ENCODE measurements at places on chromosomes 6 and 20.

DNA sequence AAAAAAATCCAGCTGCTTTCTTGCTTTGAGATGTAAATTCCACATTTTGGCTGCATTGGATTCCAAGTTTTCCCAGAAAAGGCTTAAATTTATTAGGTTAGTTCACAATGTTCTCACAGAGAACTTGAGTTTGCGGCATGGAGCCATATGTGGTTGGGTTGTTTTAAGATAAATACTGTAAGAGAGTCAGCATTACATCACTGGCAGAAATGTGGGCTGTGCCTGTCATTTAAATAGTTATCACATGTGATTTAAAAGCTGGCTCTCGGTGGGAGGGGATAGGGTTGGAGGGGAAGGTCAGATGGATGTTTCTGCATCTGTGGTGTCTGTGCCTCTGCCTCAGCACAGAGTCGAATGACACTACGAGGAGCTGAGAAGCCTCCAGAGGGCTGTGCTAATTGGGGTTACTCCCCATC, 73.8 kb upstream of the SCP2D1 start:
- no peak for DNase-seq

- no peak for DNase-seq
Observed at GRCh38 chr6:166361077-166361429, 18.7 kb upstream of the SFT2D1 start.

DNA sequence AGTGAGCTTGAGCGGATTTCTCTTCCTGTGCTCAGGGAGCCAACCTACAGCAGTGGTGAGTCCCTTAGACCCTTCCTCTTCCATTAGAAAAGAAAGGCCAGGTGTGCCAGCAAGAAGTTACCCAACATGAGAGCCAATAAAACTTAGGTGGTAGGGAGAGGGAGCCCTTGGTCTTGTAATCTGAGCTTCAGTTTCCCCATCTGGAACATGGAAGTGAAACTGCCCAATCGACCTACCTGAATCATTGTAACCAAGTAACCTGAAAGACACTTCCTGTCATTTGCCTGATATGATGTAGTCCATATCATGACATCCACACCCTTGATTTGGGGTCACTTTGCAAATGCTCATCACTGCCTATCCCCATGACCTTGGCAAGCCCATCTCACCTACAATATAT, 66.4 kb downstream of the MDGA1 start:
- no peak for DNase-seq

DNA sequence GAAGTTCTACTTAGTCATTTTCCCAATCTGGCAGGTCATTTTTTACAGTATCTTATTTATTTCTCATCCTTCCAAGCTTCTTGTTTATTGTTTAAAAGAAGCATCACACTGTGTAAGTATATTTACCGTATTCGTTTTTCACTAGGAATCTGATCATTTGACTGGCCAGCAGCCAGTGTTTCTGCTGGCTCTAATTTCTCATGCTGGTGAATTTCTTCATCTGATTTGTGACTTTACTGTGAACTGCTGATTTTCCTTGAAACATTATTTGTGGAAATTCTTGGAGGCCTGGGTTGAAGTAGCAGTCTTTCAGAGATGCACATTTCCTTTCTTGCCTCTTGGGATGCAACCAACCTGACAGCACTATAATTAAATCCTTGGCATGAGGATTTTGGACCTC, 65.9 kb downstream of the PREP start:
- DNase-seq: no peak

DNA sequence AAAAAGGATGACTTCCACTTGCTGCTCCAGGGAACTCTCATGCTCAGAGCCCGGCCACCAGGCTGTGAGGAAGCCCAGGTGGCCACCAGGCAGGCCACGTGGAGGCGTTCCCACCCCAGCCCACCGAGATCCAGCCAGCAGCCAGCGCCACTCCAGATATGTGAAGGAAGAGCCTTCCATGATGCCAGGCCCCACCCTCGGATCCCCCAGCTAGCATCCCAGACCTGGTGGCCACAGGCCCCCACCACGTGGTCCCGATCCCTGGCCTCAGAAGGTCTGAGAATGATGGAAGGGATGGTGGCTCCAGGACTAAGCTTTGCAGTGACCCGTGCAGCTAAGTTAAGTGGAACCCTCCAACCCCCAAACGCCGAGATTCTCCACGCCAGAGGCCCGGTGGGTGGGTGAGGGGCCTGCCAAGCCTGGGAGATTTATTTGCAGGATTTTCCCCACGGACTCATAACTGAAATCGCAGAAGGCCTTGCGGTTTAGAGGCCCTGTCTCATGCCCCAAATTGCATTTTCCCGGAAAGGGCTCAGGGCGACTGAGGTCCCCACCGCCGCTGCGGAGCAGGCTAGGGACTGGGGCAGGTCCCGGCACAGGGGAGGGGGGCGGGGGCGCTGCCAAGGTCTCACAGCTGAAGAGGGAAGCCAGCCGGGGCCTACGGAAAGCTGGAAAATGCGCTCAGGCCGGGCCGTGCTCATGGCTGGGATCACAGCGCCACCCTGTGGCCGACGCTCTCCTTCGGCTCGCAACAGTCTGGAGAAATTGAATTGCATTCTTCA, 31.1 kb upstream of the CST7 start:
- DNase-seq: peak; percentile 79

DNA sequence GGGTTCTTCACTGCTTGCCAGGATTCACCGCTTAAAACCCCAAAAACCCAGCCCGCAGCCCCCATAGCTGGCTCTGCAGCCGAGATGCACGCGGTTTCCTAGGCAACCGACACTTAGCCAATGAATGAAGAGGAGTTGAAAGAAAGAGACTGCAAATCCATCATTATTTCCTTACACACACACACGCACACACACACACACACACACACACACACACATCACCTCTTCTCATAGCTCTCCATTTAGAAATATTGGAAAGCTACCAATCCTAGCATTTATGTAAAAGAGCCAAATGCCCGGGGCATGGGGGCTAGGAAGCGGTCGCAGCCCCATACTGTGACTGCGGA, 3.4 kb upstream of the TUBB2B start:
- peak; percentile 53 for DNase-seq

GRCh38 chr6:128672023-128672422, 151.6 kb upstream of the PTPRK start:
- no peak for DNase-seq

DNA sequence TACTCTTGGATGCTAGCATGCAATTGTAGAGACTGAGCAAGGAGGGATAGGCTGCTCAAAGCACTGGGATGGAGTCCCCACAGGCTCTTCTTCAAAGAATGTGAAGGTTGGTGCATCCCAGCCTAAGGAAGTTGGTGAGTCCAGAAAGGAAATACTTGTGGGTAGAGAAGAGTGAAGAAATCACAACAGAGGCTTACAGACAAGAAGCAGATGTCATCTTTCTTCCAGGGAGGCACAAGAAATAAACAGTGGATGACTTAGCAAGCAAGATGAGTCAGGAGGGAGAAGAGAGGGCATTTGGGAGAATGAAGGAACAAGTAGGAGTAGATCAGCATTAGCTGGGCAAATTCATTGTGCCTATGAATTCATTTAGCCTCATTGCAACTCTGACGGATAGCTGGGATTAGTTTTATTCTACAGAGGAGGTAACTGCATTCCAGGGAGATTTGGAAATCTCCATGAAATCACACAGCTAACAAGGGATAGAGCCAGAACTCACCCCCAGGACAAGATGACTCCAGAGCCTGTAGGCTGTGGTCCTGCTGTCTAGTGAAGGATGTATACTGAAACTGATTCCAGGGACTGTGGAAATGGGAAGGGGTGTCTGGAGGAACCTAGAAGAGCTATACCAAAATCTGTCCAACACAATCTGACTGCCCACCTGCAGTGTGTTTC, 125.8 kb upstream of the SPTLC3 start:
- DNase-seq: no peak

GRCh38 chr20:363319-364078, 16.6 kb downstream of the NRSN2 start:
- DNase-seq: no peak

- no peak for DNase-seq
Observed at GRCh38 chr6:26197636-26197932, 110.4 kb downstream of the HFE start.

GRCh38 chr20:13723011-13723410, 61.7 kb downstream of the ESF1 start:
- no peak for DNase-seq

DNA sequence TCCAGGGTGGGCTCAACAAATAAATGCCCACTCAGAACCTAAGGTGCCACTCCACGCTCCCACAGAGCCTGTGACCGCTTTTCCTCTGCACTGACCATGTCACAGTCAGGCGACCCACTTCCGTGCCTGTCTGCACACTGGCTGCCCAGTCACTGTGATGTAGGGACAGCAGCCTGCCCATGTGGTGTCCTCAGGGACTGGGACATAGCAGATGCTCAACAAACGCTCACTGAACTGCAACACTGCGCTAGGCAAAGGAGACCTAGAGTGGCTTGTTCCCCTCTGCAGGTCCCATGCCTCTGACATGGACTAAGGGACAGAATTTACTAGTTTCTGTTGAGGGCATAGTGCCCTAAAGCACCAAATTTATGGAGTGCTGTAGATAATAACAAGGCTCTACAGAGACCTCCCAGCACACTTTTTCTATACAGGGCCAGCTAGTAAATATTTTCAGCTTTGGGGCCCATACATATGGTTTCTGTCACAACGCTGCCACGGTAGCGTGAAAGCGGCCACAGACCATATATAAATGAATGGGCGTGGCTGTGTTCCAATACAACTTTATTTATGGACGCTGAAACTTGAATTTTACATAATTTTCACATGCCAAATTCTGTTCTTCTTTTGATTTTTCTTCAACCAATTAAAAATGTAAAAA, 57.8 kb upstream of the MRPS10 start:
- DNase-seq: no peak

- no peak for DNase-seq
Observed at GRCh38 chr6:105603788-105604586, 201.1 kb upstream of the PREP start.

DNA sequence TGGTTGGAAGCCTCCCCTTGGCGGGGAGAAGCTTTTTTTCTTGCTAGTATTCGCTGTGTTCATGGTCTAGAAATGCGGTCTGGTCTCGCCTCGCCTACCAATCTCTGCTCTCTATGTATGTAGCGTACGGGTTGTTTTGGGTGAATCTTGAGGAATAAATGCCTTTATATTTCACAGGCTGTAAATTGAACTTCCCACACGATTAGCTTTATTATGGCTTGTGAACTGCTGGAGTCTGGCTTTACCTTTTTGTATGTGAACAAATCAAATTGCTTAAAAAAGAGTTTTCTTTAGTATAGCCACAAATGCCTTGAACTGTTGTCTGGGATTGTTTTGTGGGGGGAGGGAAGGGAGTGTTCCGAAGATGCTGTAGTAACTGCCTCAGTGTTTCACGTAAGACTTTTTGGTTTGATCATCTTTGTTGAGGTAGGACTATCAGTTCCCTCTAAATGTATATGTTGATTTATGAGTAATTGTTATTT, 2.2 kb downstream of the INSM1 start:
- DNase-seq: no peak

DNA sequence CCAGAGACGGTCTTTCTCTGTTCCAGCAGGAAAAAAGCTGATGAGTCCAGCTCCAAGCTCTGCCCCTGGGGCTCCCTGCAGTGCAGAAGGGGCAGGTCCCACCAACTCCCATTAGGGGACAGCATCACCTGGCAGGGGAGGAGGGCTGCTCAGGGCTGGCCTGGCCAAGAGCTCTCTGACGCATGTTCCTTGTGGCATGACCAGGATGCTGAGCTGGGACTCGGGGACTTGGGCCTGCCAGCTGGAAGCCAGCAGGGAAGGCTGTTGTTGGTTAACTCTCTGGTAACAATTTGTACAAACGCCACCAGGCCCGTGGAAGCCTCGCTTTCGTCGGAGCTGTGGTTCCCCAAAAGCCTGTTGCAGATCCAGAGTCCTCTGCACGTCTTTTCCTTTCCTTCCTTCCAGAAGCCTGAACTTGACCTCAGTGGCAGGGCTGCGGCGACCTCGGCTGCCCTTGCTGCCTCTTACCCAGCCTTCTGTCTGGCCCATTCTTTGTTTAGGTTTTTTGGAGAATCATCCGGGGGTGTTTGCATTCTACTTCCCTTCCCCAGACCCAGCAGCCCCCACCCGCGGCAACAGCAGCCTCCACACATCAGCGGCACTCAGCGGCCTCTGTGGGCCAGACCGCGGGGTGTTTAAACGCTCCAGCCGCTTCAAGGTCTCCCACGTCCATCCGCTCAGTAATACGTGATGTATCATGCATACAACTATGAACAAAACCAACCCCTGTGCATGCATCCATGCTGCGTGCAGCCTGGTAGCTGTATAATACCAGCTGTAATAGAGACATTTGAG, 63.3 kb downstream of the GNAS-AS1 start:
- no peak for DNase-seq

DNA sequence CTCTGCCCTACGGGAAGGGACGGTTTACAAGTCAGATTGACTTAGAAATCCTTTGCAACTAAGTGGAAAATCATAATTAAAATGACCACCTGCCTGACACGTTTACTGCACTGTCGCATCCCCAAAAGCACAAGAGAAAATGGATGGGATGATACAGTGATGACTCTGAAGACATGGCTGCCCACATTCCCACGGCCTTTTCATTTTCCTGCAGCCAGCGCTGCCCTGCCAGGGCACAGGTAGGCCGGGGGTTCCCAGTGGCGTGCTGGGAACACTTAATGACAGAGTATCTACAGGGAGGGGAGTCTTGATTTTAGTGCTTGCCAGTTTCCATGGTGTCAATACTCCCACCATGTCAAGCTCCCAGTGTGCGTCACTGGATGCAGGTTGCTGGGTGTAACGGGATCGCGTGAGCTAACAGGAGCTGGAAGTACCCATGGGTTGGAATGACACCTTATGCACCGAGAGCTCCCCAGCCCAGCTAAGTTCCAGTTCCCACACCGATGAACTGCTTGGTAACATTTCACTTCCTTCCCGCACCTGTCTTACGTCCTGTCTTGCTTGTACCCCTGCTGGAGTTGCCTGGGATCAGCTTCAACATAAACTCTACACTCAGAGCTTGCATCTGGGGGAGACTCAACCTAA, 129.0 kb downstream of the ANKRD60 start:
- DNase-seq: no peak

GRCh38 chr6:6368040-6368683, 47.7 kb upstream of the F13A1 start:
- DNase-seq: no peak

- no peak for DNase-seq
Observed at GRCh38 chr6:44039839-44040350, 87.4 kb downstream of the MRPL14 start.

DNA sequence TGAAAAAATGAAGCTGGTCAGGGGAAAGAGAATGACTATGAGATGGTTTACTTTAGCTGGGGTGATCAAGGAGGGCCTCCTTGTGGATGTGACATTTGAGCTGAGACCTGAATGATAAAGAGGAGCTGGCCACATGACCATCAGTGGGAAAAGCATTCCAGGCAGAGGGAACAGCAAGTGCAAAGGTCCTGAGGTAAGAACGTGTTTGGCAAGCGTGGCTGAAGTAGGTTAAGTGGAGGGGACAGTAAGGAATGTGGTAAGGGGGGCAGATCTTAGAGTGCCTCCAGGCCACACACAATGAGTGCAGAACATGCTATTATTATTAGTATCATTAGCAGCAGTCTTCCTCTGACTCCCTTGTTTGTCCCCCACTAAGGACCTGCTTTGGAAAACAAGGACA, 92.6 kb downstream of the KCNB1 start:
- no peak for DNase-seq

- no peak for DNase-seq
Observed at GRCh38 chr6:51830666-51831065, 256.7 kb downstream of the PKHD1 start.

GRCh38 chr6:42393339-42393738, 58.4 kb downstream of the TRERF1 start:
- no peak for DNase-seq

- no peak for DNase-seq
Observed at GRCh38 chr6:159821122-159821521, 21.0 kb downstream of the PNLDC1 start.
